H7 (cell line): ENCODE measurements at places on chromosomes 7 and 10.
A peak's percentile ranks its signal among the peaks of the same experiment; 100 is the strongest.

- no peak for DNase-seq
These were observed 25.0 kb upstream of the C1GALT1 start for GRCh38 chr7:7157177-7157886.

GRCh38 chr7:118793582-118793981 lies 569.1 kb downstream of the ANKRD7 start:
- DNase-seq = no peak

GRCh38 chr7:31419505-31420055 lies 79.1 kb upstream of the NEUROD6 start:
- DNase-seq = no peak

- DNase-seq = no peak
These were observed 48.9 kb downstream of the SLC39A12 start for GRCh38 chr10:18000601-18001000.

DNA sequence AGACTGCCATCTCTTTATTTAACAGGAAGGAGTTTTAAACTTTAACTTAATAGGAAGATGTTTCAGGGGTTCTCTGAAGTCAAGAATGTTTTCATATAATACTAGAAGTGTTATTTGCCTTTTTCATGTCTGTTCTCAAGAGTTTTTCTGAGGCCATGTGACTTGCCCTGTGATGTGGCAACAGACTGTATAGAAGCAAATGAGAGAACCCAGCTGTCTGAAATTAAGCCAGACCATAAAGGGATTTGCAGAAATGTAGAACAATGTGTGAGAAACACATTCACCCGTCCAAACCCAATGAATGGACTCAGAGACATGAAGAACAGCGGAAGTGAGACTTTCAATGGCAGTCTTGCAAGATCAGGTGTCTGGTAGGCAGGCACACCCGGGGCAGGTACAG lies 23.8 kb downstream of the MAPK8 start:
- DNase-seq = no peak

DNA sequence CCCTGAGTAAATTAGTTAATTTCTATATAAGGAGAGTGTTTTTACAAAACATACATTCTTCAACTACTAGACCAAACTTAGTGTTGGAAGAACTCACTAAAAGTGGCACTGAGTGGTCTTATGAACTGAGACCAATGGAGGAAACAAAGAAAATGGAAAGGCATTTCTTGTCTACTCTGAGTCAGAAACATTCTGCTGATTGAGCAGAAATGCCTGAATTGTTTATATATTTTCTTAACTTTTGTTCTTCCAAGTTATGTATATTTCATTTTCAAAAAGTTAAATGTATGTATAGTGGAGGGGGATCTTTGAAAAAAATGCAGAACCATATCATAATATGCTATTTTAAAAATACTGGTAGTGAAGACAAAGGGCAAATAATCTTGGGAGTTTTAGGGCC lies 320.7 kb downstream of the HGF start:
- DNase-seq = no peak

- no peak for DNase-seq
These were observed 6.8 kb downstream of the GTPBP4 start for GRCh38 chr10:994836-995558.

GRCh38 chr7:130996205-130996832 lies 262.3 kb upstream of the KLF14 start:
- no peak for DNase-seq

GRCh38 chr7:98281757-98282606 lies 496 bp downstream of the BRI3 start:
- DNase-seq = peak; percentile 84

DNA sequence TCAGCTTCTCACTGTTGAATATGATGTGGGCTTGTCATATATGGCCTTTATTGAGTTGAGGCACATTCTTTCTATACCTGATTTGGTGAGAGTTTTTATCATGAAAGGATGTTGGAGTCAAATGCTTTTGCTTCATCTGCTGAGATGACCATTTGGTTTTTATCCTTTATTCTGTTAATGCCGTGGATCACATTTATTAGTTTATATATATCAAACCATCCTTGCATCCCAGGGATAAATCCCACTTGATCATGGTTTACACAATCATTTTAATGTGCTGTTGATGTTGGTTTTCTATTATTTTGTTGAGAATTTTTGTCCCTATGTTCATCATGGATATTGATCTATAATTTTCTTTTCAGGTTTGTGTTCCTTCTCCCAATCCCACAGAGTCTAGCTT lies 67.0 kb downstream of the EBLN1 start:
- DNase-seq = no peak

DNA sequence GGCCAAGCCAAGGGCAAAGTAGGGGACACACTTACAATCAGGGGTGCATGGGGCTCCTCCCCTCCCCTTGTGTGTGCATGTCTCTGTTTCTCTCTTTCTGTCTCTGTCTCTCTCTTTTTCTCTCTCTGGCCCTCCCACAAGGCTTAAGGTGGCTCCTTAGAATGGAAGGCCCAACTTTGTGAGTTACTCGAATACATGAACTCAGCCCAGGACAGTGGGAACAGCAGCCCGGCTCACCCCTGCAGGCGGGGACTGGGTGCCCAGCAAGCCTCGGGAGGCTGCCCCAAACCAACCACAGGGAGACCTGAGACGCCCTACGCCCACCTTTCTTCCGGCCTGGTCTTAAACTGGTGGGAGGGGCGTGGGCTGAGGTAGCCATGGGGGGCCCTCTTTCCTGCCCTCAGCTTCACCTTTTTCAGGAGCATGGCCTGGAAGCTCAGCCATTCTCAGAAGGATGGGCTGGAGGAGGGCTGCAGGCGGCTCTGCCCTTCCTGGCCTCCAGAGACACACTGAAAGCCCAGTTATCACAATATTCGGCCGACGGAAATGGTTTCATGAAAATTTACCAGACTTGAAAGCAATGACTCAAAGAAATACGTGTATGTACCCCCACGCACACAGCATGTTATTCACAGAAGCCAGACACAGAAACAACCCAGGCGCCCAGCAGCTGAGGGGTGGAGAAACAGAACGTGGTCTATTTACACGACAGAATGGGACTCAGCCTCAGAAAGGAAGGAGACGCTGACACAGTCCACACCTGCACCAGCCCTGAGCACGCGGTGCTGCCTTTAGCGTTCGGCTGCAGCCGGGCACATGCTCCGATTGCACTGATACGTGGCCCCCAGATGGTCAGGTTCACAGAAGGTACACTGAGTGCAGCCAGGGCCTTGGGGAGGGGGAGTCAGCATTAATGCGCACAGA lies 229.5 kb downstream of the PTPRN2 start:
- DNase-seq = no peak

- DNase-seq = no peak
These were observed 75.8 kb downstream of the ZNF92 start for GRCh38 chr7:65449505-65449852.

DNA sequence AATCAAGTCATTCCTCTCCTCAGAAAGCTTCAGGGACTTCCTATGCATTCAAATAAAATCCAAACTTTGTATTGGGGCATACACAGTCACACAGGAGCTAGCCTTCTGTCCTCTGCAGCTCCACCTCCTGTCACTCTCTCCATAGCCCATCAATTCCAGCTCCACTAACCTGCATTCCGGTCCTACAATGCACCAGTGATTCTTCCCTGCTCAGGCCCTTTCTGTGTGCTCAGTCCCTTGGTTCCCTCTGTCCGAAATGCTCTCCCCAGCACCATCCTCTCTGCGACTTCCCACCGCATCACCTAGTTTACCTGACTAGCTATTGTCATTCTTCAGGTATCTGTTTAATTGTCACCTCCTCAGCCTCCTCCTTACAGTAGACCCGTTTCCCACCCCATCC lies 26.4 kb upstream of the YAE1 start:
- peak; percentile 30 for DNase-seq

DNA sequence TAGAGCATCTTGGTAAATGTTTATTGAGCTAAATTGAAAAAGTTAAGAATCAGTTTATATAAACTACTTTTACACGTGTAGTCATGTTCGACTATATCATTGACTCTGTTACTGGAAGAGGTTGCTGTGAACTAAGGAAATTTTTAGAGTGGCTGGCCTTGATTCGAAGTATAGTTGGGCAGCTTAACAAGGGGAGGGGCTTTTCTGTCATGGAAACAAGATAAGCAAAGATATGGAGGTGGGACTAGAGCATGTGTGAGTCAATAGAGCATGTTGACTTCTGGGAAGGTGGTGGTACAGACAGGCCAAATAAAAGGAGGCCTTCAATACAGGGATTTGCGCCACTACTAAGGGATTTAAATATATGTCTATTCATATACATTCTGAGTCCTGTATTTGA lies 7.6 kb downstream of the ATP5F1C start:
- no peak for DNase-seq

DNA sequence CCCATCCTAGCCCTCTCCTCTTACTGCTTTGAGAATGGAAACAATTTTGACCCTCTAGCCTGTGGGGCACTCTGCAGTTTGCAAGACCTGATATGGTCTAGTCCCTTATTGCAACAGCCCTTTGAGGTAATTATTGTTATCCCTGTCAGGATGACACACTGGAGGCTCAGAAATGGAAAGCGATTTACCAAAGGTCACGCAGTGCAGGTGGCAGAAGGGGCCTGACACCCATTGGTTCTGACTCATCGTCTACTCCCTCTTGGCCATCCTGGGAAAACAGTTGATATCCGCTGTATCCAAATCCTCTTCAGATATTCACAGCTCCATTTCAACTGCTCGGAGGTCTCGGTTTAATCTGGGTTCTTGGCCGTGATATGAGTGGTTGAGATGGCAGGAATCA lies 44.7 kb upstream of the AQP1 start:
- no peak for DNase-seq

DNA sequence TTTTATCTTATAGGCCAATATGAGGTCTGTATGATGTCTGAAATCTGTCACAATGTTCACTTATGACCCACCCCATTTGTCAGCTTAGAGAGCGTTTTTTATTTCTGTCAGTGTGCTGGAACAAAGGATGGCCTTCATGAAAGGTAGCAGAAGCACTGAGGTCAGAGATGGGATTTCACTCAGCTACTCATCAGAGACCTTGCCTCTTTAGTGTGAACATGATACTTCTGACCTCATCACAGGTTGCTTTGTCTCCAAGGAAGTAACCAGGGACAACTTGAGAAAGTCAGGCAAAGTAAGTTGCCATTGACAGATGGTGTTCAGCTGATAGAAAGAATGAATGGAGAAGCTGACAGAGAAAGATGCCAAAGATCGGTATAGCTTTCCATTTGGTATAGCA lies 16.3 kb downstream of the YAE1 start:
- no peak for DNase-seq

GRCh38 chr7:21367537-21367936 lies 60.3 kb upstream of the SP4 start:
- DNase-seq = no peak

DNA sequence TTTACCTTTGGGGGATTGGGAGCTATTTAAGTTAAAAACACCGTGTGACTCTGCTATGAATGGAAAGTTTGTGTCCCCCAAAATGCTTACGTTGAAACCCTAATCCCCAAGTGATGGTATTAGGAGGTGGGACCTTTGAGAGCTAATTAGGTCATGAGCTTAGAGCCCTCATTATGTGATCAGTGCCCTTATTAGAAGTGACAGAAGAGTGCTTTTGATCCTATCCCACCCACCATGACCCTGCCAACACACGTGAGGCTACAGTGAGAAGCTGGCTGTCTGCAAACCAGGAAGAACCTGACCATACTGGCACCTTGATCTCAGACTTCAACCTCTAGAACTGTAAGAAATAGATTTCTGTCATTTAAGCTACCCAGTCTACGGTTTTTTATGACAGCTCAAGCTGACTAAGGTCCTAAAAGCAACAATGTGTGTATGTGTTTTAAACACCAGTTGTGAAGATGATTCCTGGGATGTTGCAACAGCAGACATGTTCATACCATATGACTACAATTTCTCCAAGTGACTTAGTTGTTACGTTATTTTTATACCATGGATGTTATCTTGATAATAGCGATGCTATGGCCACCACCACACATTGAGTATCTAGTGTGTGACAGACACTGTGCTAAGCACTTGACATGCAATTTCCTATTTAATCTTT lies 124.4 kb downstream of the PIP4K2A start:
- no peak for DNase-seq

DNA sequence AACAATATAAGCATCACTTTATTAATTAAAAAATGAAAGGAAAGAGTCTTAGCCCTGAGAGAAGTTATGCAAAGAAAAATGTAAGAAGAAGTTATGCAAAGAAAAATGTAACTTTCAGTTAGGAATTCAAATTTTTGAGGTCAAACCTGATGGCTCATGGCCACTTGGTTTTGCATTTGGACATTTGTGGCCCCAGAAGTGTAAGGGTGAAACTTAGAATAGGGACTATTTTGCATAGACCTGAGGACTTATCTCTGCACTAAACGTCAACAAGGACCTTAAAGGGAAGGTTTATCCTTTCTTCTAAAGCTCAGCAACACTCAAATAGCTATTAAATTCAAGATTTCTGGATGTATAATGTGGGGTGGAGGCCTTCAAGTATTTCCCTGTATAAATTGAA lies 724.5 kb upstream of the POT1 start:
- DNase-seq = no peak

DNA sequence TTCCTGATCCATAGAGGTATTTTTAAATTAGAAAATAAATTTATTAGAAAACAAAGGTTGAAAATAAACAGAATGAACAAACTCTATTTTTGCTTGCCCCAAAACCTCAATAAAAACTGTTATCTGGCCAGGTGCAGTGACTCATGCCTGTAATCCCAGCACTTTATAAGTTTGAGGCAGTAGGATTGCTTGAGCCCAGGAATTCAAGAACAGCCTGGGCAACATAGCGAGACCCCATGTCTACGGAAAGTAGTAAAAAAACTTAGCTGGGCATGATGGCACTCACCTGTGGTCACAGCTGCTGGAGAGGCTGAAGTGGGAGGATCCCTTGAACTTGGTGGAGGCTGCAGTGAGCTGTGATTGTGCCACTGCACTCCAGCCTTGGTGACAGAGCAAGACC lies 10.3 kb downstream of the SLK start:
- no peak for DNase-seq

GRCh38 chr10:74598891-74599566 lies 227.4 kb upstream of the KAT6B start:
- DNase-seq = no peak

- no peak for DNase-seq
These were observed 111.6 kb downstream of the MAD1L1 start for GRCh38 chr7:2120841-2121830.

DNA sequence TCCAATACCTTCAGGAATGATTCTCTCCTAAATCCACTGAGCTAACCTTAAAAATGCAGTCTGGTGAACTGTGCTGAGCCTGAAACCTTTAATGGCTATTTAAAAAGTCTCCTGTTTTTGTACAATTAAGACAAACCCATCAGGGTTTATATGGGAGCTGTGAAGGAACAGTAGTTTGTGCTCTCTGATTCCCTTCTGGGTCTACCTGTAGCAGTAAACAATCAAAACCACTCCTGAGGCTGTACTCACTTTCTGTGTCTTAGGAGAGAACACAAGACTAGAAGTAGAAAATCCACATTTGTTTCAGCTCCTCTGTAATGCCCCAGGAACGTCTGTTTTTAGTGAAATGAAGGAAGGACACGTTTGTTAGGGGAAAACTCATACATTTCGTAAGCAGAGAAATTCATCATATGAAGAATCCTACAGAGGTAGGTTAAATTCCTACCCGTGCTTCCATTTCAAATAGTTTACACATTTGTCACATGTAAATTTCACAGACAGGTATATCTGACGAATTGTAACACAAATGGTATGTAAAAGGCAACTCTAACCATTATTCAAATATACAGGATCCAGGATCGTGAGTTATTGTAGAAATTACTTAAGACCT lies 2.6 kb downstream of the CUX1 start:
- no peak for DNase-seq

GRCh38 chr7:80213814-80214213 lies 79.2 kb downstream of the GNAI1 start:
- DNase-seq = no peak
